ENCODE measurements at places on chromosomes 1 and 21.

GRCh38 chr1:226002667-226003501, 3.7 kb upstream of the SDE2 start:
- no peak for DNase-seq

DNA sequence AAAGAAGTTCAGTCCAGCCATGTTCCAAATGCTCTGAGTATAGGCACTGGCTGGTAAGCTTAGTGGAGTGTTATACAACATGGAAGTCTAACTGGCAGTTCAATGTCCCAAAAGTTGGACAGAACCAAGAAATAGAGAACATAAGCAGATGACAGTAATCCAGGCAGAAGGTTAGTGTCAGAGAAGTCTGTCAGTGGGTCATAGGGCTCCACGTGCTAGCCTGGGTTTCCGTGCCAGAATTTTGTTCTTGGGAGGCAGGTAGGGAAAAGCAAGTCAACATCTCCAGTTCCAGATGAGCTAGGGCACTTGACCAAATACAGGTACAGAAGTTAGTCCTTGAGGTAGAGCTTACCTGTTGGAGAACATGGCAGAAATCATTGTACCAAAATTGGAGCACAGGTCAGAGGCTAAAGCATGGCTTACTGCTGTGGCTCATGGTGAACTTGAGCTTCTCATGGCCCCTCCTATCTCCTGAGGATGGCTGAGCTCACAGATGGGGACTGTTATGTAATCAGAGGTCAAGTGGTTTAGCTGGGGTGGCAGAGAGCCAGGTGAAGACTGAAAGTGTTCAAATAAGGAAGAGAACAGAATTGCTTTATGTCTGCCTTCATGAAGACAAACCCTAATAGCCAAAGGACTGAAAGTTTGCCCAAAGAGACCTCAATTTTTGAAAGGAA, 170.8 kb downstream of the NFIA start:
- peak; percentile 83 for DNase-seq

DNA sequence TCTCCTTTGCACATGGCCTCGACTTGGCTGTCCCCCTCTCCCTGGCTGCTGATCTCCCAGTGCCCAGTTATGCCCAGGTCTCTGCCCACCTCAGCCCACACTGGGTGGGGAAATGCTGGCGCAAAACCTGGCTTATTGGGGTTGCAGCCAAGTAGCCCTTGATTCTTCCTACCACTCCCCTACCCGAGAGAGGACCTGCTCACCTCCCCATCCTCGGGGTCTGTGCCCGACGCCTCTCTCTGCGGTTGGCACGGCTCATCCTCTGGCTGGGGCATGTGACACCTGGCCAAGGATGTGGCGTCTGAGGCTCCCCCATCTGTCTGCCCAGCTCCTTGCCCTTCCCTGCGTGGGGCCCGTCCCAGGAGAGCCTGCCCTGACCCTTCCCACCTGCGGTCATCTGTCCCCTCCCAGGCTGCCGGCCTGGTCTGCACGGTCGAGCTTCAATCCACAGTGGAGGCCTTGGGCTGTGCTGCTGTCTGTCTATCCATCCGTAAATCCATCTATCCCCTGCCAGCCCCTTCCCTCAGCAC, 6.5 kb upstream of the PEX10 start:
- no peak for DNase-seq

DNA sequence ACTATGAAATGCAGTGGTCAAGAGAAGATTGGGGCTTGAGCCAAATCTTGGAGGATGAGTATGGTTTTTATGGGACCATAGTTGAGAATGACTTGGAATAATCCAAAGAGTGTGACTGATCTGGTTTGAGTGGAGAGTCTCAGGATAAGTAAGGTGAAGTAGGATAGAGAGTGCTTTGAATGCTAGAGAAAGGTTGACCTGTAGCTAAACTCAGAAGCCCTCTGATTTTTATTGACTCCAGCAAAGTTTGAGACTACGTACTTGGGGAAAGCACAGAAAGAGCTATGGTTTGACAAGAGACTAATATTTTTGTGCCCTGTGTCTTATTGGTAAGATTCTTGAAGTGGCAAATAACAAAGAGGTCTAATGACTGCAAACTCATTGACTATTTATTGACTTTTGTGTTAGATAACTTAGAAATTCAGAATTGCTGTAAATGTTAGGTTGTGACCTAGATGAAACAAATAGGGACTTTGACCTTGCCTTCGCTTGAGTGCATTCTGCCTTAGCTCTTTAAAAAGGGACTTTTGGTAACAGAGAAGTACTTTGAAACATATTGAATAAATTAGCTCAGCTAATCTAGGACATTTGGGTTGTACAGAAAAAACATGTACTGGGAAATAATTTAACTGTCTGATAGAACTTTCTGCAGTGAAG, 35.1 kb downstream of the UAP1 start:
- DNase-seq = no peak

DNA sequence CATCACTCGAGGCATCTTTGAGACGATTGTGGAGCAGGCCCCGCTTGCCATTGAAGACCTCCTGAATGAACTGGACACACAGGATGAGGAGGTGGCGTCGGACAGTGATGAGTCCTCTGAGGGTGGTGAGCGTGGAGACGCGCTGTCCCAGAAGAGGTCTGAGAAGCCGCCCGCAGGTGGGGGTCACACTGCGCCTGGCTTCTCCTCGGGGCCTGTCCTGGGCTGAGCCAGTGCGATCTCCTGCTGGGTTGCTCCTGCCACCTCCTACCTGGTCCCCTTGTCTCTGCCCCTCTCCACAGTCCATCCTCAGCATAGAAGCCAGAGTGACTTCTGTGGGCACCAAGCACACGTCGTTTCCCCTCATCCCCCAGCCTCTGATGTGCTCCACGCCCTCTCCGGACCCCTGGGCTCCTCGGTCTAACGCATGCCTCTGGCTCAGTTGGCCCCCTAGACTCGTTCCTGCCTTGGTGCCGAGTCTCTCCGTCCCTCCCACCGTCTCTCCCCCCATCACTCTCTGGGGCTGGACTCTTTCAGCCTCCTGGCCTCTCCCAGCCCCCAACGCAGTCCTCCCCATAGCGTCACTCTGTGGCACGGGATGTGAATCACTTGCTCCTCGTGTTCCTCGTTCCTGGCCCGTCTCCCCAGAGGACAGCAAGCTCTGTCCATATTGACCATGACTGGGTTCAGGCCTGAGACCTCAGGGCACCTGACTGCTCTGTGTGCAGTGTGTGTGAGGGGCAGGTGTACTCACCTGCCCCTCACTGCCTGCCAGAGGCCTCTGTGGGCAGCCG, 8.7 kb downstream of the RRP1 start:
- DNase-seq = no peak

DNA sequence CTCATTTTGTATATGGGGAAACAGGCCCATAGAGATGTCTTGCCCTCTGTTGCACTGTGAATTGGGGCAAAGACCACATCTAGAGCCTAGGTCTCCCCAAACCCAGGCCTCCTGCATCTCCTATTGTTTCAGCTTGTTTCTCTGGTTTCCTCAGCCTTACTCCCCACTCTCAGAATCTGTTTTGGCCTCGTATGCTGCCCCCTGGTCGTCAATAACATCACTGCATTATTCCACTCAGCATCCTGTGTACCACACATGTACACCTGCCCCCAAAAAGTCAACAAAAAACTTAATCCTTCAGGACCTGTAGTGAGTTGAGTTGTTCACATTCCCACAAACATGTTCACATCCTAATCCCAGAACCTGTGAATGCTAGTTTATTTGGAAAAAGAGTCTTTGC, 184.8 kb downstream of the BRINP2 start:
- DNase-seq = no peak

GRCh38 chr1:78240755-78241154, 195.0 kb downstream of the GIPC2 start:
- DNase-seq = no peak

- DNase-seq = no peak
Measured at GRCh38 chr1:966135-966703, at the start of gene PLEKHN1. Gene PLEKHN1, plus strand, starts transcription at chr1:966482. Its CDS starts 50 bp downstream, at chr1:966532.

GRCh38 chr1:70278710-70279109, 57.5 kb downstream of the SRSF11 start:
- no peak for DNase-seq

DNA sequence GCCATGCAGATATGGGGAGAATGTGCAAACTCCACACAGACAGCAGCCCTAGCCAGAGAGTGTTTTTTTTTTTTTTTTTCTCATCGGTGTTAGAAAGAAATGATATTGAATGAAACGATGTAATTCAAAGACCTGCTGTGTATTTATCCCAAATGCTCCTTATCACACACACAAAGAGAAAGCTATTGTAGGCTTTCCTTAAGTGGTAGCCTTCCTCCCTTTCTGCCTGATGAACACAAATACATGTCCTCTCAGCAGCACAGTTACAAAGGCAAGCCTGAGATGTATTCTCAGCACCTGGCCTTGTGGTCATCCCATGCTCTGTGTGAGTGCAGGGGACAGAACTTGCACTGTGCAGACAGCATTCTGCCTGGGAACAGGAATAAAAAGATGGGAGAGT, 93.8 kb downstream of the PLPPR5 start:
- no peak for DNase-seq

DNA sequence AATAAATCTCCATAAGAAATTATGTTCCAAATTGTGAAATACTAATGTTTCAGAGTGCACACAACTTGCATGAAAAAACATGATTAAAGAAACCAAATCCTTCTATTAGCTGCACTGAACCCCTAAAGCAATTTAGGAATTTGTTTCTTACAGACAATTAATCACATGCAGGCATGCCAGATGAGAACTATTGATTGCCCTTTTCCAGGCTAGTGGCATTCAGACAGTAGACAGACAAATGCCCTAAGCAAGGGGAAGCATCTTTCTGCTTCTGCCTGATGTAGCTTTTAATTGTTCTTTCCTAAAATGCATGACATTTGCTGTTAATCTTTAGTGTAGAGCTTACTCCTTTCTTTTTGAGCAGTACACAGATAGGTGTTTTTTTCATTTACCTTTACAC, 229.5 kb downstream of the DPYD start:
- no peak for DNase-seq

Data from LNCaP clone FGC (cell line).